ENCODE measurements at places on chromosomes 16 and 17.

DNA sequence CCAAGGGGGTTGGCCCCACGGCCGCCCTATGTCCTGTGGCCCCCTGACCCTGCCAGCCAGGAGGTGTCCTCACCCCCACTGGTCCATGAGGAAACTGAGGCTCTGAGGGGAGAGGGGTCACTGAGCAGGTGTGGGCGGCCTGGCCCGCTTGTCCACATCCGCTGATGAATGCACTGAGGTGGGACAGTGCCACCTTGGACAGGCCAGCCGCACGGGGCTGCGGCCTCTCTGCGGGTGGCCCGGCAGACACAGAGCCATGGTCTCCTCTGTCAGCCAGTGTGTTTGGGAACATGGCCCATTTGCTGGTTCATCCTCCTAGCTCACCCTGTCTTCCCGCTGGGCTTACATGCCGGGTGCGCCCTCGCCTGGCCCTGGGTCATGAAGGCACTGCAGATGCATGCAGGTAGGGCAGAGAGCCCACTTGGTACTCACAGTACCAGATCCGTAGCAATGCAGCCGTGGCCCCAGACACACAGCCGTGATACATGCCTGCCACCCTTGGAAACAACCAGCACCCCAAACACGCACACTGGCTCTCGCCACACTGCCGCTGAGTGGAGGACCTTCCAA, 93.9 kb downstream of the ENGASE start:
- DNase-seq, result no peak

DNA sequence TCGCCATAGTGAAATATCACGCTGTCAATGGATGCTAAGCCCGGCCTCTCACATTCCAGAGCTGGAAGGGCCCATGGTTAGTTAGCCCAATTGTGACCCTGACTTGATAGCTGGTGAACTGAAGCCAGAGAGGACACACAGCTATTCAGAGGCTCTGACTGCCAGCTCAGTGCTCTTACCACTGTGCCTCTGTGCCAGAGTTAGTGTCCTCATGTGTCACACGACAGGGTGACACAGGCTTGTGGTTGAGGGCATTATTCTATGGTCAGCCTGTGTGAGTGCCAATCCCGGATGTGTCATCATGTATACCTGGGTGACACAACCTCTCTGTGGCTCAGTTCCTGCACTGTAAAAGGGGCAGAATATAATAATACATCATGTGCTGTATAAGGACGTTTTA, 2.5 kb upstream of the MT1X start:
- no peak for DNase-seq

DNA sequence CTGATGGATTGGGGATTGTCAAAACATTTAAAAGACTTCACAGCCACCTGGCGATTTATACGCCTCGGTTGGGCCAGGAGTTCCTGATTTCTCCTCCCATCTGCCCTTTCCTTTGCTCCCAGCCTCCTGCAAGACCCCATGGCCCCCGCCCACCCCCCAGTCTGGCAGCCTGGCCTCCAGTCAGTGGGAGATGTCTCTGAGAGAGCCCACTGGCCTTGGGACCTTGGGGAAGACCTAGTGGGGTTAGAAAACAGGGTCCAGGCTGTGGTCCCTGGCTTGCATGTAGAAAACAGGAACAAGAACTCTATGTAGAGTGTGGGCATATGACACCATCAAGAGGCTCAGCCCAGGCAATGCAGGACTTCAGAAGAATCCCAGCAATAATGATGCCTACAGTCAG, 209.4 kb upstream of the C16orf82 start:
- no peak for DNase-seq

- DNase-seq, result no peak
These were observed 138.2 kb downstream of the C16orf95 start for GRCh38 chr16:87178977-87179376.

GRCh38 chr16:3054965-3055733, 8.8 kb downstream of the MMP25 start:
- DNase-seq, result no peak

DNA sequence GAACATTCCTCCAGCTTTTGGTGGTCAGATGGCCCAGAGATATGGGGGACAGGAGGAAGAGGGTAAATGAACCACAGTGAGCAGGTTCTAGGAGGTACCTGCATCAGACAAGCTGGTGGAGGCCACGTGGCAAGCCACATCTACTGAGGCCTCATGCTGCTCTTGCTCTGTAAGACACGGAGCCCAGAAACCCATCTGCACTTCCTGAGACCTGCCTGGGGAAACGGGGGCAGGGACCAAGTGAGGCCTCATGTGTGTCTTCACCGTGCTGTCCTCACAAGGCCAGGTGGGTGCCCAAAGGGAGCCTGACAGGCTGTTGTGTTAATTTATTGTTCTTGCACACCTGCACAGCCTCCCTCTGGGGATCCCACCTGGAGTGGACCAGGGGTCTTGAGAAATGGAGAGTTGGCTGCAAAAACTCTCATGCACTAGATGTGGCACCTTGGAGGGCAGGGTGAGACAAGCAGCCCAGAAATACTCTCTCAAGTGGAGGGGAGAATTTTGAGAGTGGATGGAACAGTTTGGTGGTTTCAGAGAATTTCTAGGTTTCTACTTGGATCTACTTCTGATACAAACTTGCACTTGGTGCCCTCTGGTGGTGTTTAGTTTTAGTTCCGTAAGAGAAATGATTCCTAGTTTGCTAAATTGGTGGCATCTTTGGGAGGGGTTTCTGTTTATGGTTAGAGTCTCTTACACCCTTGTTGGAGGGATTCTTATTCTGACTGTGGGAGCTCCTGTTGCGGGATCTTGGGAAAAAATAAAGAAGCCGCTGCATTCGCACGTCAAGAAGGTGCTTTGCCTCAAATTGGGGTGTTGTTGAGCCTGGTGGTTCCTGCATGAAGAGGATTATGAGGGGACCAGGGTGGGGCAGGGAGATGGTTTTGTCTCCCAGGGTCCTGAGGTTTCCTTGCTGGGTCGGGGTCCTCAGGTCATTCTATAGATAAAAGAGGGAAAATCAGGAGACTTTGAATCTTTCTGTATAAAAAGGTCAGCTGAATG, 47.5 kb downstream of the SLC6A2 start:
- DNase-seq, result no peak

DNA sequence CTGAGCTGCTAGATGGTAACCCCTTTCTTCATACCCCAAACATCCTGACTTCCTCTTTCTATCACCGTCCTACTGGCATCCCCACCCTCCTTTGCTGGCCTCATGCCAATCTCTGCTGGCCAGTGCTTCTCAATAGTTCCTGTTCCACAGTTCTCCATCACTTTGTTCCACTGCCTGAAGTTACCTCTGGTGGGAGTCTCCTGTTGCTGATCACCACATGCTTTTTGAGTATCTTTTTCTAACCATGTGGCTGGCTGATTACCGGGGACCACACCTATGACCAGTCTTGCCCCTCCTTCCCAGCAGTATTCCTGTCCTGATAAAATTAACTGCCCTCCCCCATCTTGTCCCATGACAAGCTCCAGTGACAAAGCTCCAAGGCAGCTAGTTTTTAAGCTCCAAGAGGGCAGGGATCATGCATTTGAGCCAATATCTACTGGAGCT, 380.4 kb upstream of the CCL2 start:
- no peak for DNase-seq

DNA sequence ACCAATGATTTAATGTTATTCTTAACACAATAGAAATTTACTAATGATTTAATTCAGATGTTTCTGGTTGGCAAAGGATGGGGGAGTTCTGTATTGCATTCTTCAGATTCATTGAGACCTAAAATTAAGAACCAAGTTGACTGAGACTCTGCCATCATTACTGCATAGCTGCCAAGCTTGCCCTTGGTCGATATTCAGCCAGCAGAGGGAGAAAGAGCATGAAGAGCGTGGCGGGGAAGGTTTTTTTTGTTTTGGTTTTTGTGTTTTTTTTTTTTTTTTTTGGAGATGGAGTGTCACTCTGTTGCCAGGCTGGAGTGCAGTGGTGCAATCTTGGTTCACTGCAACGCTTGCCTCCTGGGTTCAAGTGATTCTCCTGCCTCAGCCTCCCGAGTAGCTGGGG, 659.4 kb upstream of the EEF2KMT start:
- DNase-seq, result no peak

- no peak for DNase-seq
These were observed 862 bp downstream of the DCAKD start for GRCh38 chr17:45050481-45051059.

GRCh38 chr17:78555746-78556401, 21.3 kb downstream of the DNAH17 start:
- no peak for DNase-seq

DNA sequence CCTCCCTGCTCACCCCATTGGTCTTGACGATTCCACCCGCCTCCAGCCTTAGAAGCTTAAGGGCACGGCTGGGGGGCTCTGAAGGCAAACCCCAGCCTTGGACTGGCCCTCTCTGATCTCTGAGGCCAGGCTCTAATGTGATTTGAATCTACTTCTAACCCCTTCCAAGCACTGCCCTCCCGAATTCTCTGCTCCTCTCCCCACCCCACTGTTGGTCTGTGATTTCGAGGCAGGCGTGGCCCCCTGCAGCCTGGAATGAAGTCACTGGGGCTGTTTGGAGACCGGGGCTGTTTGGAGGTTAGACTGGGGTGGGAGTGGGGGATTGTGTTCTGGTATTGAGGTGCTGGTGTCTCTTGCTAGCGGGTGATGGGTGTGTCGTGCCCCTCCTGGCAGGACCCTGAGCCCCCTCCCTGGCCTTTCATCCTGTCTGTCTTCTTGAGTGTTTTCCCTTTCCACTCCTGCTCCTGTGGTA, 2.2 kb downstream of the GRB7 start:
- DNase-seq, result no peak

- no peak for DNase-seq
These were observed 91.1 kb downstream of the TANGO6 start for GRCh38 chr16:68934402-68934801.
